ENCODE measurements at places on chromosomes 16 and 17.

DNA sequence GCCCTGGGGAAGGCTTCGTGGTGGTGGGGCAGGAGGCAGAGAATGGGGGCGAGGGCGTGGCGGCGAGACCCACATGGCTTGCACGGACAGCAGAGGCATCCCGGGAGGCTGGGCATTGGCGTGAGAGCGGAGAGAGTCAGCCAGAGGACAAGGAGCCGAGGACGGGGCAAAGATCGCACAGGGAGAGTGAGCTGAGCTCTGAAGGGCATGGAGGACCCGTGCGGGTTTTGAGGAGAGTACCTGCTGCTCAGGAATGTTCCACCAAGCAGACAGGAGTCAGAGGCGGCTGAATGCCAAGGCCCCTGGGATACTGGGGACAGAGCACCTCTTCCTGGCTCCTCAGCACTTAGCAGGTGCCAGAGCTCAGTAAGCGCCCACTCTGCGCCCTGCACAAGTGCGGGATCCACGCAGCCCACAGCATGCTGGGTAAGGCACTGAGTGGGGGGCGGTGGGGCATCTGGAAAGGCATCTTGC lies 47.8 kb downstream of the ARHGAP27 start:
- no peak for DNase-seq

- DNase-seq: no peak
These were observed 389.7 kb downstream of the SOX9 start for GRCh38 chr17:72510351-72511016.

DNA sequence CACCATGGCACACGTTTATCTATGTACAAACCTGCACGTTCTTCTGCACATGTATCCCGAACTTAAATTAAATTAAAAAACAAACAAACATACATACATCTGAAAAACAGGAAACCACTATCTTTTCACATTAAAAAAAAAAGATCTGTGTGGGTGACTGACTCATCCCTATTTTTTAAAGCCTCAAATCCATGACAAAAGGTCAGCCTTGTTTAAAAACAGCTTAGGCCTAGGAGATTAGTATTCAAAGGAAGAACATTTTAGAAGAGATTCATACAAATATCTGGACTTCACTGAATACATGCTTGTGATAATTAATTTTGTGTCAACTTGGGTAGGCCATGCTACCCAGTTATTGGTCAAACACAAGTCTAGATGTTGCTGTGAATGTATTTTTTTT lies 4.7 kb upstream of the PRKAR1A start:
- no peak for DNase-seq

GRCh38 chr16:1089822-1090619 lies 6.0 kb downstream of the C1QTNF8 start:
- no peak for DNase-seq

DNA sequence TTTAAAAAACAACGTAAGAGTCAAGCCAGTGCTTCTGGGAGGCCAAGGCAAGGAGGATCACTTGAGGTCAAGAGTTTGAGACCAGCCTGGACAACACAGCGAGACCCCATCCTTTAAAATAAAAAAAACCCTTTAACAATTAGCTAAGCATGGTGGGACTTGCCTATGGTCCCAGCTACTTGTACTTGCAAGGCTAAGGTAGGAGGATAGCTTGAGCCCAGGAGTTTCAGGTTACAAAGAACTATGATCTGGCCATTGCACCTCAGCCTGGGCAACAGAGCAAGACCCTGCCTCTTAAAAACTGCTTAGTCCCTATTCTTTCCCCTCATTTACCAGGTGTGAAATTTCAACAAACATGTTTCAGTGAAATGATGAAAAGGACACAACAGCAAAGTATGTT lies 89.5 kb downstream of the STH start:
- DNase-seq: no peak

DNA sequence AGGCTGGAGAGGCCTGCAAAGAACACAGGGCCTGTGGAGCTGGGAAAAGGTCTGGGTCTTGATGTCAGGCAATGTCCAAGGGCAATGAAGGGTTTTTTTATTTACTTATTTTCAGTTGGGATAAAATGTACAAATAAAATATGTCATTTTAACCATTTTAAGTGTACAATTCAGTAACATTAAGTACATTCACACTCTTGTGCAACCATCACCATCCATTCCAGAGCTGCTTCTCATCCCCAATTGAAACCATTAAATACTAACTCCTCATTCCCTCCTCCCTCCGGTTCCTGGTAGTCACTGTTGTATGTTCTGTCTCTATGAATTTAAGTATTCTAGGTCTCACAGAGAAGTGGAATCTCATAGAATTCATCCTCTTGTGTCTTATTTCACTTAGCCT lies 444.7 kb downstream of the HS3ST3B1 start:
- DNase-seq: no peak

- no peak for DNase-seq
These were observed 832 bp upstream of the SRRM2 start for GRCh38 chr16:2751577-2752034.

GRCh38 chr16:84683691-84684591 lies 15.9 kb upstream of the USP10 start:
- no peak for DNase-seq

GRCh38 chr16:472199-472504 lies 46.7 kb downstream of the RAB11FIP3 start:
- DNase-seq: no peak

- peak; percentile 73 for DNase-seq
These were observed 4.5 kb upstream of the MNT start for GRCh38 chr17:2405247-2405926.
